NCI-H82 (cell line): ENCODE measurements at places on chromosomes 3 and 15.
A peak's percentile ranks its signal among the peaks of the same experiment; 100 is the strongest.

GRCh38 chr3:117736846-117737245, 1027.3 kb downstream of the TUSC7 start:
- DNase-seq, result no peak

- peak; percentile 43 for DNase-seq
Observed at GRCh38 chr3:143763564-143764162, 84.6 kb downstream of the SLC9A9 start.

- no peak for DNase-seq
Observed at GRCh38 chr3:52488746-52489145, 6.4 kb upstream of the STAB1 start.

DNA sequence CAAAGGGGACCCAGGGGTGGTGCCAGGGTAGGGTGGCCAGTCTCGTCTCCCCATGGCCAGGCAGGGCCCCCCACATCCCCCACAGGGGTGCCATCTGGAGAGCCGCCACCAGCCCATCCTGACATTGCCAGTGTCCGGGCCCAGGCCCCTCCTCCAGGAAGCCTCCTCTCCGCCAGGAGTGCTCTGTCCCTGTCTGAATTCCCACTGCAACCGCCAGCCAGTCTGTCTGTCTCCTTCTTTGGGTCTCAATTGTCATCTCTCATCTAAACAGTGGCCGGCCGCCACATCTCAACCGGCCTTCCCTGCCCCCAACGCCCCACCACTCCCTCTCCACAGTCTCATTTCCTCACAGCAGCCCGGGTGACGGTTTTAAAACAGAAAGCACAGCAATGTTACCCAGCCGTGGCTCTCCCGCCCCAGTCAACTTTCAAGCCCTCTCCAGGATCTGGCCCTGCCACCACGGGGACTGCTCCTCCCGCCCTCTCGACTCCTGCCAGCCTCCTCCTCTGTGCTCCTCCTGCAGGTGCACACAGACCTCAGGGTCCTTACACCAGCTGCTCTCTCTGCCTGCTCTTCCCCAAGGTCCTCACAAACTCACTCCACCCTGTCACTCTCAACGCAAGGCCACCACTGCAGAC, 57.0 kb downstream of the IQSEC1 start:
- no peak for DNase-seq

- no peak for DNase-seq
Observed at GRCh38 chr15:79117442-79118204, 27.0 kb upstream of the RASGRF1 start.

GRCh38 chr3:48232734-48233133, 8.2 kb upstream of the ZNF589 start:
- DNase-seq, result peak; percentile 98

- DNase-seq, result no peak
Observed at GRCh38 chr3:129224984-129225393, 24.4 kb upstream of the COPG1 start.

DNA sequence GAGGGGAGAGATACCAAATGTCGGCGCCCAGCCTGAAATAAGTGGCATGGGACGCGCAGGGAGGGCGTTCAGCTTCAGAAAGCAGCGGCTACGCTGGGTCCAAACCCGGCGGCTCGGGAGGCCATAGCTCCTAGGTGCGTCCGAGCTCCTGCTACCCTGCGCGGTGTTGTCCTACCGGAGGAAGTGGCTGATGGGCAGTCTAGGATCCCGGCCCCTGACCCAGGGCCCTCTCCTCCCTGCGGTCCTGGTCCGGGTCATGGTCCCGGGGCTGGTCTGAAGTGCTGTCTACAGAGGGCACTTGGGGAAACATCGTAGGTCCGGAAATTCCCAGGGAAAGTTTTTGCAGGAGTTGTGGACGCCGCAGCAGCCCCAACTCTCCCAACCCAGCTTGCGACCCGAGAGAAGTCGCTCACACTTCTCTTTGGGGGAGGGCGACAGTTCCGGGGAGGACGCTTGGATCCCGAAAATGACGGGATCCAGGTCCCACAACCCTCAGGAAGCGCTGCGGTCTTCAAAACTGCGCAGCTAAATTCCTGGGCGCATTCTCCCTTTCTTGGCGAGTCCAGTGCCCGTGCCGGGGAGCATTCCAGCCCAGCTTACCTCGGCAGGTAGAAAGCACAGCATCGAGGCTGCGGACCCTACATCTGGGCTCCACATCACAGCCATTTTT, 9.1 kb upstream of the FOXB1 start:
- DNase-seq, result peak; percentile 39

DNA sequence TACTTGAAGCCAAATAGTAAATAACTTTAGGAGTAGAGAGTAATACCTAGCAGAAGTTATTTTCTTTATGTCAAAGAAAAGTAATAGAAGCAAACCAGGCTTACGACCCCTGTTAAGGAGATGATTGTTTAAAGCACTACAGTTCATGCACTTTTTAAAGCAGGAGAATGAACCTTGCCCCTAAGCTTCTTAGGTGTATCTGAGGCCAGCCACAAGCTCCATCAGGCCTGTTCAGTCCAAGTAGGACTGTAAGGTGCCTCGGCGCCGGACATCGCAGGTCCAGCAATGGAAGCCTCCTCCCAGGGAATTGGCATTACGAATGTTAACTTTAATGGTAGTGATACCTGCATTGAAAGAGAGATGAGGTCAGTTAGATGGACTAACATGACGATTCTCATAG, 16.5 kb downstream of the GATM start:
- no peak for DNase-seq

DNA sequence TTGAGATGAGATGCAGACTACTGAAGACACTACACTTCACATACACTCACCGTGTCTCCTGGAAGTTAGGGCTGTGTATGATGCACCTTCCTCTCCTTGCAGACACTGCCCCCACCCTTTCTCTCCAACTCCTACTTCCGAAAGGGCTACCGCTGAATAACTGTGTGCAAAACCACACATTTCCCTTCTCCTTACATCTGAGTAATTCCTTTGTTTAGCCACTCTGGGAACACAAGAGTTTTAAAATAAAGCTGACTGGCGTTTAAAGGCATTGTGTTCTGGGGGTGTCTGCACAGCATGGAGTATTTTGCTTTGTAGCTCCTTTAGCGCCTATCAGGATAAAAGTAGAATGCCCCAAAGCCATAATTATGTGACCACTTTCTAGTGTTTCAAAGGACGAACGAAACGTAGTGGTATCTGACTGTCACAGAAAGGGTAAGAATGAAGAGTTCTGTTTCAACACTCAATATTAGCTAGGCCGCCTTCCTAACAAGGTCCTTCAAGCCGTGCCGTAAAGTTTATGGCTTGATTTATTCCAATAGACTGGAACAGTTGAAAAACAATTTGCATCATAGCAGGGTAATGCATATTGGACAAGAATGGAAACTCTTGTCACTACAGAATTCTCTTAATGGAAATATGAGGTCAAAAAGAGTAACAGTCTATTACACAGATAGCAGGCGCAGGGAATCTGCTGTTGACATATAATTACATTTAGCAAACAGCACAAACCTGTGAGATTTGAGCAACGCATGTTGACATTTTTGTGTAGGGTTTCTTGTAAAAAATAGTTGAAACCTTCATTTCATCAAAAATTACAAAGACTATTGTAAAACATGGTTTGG, 619.9 kb downstream of the FOXP1 start:
- no peak for DNase-seq

GRCh38 chr15:61841466-61841865, 218.8 kb downstream of the VPS13C start:
- no peak for DNase-seq

GRCh38 chr15:89531796-89532537, 35.6 kb upstream of the RHCG start:
- peak; percentile 39 for DNase-seq

DNA sequence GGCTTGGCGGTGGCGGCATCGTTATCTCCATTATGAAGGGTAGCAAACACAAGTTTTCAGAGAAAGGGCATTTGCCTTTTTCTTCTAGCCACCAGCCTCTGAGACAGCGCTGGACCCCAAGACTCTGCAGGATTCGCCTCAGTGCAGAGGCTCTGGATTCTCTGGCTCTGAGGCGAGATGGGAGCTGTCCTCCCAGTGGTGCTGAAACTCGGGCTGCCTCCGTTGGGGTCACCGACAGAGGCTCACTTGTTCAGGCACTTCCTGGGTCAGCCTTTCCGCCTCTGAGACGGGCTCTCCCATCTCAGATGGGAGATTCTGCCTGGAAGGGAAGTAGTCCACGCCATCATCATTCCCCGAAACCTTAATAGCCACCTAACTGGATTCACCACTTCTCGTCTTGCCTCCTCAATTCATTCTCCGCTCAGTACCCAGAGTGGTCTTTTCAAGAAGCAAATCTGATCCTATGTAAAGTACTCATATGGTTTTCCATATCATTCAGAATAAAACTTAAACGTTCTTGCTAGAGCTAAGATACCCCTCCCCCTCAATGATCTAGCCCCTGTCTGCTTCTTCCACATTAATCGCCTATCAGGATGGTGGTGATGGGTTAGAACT, 76.9 kb downstream of the RHCG start:
- DNase-seq, result no peak

DNA sequence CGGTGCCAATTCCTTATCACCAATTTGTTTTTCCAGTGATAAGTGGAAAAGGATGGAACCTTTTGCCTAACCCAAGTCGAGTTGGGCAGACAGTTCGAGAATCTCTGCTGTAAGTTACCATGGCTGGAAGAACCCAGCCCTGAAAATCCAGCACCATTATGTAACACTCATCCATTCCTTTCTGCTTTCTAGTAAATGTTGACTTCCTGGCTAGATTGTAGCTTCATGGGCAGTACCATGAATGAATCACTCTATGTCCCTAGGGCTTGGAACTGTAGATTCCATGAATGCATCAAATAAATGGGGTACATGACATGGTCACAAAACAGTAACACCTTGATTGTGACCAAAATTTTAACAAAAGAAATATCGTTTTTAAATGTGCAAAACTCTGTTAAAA, 14.0 kb downstream of the CHCHD4 start:
- DNase-seq, result no peak

DNA sequence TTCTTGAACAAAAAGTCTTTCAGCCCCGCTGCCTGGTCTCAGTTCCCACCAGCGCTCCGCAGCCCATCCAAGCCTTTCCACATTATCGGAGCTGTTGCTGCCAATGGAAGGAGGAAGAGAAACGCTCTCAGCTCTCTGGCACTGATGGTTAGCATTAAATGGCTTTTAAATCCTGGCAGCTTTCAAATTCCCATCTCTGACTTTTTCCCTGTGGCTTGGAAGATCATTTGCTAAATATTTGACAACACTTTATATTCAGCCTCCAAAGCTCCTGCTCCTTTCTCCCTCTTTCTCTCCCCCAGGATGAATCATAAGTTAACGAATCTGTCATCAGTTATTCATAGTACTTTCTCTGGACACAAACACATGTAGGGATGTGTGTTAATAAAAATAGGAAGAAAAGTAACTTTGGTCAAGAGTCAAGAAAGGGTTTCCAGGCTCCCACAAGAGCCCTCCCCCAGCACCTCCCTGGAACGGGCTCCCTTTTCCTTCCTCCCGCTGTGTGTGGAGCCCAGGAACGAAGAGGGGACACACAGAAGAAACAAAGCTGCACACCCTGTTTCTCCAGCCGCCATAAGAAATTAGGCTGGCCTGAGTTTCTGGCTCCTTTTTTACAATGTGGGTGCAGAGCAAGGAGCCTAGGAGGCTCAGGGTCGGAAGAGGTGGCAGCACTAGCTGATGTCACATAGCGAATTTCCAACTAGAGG, 47.6 kb upstream of the TSEN2 start:
- no peak for DNase-seq

DNA sequence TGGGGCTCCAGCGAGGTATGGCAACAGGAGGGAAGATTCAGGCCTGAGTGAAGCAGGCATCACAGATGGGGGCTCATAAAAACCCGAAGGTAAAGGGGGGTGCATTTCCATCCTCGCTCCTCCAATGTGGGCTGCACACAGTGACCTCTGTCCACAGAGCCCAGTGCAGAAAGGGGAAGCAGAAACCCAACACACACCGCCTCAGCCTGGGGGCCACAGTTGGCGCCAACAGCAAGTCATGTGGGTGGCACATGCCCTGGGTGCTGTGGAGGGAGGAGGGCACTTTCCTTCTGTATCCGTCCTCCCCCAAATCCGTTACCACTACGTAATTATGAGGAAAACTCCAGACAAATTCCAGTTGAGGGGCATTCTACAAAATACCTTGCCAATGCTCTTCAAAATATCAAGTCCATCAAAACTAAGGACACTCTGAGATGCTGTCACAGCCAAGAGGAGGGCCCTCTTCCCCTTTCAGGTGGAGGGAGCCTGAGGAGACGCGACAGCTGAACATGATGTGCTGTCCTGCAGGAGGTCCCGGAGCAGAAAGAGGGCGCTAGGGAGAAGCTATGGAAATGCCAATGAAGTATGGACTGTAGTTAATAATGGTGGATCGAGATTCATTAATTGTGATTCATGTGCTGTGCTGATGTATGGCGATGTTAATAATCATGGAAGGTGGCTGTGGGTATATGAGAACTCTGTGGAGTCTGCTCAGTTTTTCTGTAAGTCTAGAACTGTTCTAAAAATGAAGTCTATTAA, 16.4 kb downstream of the APBA2 start:
- DNase-seq, result peak; percentile 18

DNA sequence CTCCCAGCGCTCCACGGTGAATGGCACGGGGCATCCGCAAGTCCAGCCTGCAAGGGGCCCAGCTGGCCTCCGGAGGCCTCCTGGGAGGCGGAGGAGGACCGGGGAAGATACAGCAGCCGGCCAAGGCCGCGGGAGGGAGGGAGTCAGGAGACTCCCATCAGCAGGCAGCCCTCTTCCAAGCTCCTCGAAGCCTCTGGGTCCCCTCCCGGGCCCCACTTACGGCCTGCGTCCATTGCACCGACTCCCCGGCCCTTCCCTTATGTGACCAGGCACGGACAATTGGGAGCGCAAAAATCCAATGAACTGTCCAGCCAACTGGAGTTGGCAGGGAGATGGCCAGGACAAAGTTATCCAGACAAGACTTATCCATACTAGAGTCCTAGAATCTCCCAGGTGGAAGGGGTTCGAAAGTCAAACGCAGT, 668 bp downstream of the MFGE8 start:
- DNase-seq, result peak; percentile 51

DNA sequence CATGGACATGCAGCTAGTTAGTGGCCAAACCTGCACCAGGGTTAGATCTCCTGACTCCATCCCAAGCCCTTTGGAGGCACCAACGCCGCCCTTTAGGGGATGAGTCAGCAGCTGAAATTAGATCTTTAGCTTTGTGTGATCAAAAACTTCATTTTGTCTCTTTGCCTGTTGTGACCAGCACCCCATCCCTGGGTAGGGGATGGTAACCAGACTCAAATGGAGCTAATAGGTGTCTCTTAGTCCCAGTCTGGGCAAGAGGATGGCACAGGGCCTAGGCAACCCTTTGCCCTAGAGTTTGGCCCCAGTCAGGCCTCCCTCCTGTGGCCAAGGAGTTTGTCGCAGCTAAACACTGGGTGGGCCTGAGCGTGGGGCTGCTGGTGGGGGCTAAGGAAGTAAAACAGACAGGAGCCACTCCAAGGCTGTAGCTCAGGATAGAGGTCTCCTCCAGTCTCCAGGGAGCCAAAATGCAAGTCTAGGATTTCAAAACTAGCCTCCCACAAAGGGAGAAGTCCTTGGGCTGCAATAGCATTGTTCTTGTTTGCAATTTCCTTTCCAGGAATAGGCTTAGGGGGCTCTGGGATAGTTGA, 105.1 kb downstream of the CPN2 start:
- DNase-seq, result no peak

GRCh38 chr15:78457101-78457500, 19.1 kb downstream of the IREB2 start:
- DNase-seq, result no peak

GRCh38 chr3:129558772-129559564, 16.0 kb downstream of the H1-8 start:
- DNase-seq, result peak; percentile 24
